ENCODE measurements at places on chromosomes 3 and 15.

GRCh38 chr3:96347289-96347688 is 467.1 kb upstream of the EPHA6 start:
- no peak for DNase-seq

GRCh38 chr3:172869368-172869771 is 118.8 kb downstream of the ECT2 start:
- no peak for DNase-seq

DNA sequence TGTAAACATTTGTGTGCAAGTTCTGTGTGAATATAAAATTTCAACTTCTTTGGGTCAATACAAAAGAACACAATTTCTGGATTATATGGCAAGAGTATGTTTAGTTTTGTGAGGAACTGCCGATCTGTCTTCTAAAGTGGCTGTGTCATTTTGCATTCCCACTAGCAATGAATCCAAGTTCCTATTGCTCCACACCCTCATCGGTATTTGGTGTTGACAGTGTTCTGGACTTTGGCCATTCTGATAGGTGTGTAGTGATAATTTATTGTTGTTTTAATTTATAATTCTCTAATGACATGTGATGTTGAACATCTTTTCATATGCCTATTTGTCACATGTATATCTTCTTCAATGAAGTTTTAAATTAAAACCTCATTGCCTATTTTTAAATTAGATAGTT is 58.2 kb upstream of the TMC3 start:
- DNase-seq: no peak

DNA sequence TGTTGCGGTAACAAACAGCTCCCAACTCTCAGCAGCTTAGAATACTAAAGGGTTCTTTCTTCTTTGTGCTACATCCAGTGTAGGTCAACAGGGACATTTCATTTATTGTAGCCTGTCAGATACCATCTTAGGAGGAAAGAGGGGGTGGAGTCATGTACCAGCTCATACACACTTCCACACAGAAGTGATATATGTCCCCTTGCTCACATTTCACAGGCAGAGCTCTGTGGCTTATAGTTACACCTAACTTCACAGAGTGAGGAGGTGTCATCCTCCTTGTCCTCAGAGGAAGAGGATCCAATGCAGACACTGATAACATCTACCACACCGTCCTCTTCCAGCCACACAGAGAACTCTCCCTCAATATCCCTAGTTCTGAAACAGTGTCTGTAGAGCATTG is 247.2 kb downstream of the SLCO3A1 start:
- DNase-seq: no peak

Measured in retina (tissue), 1 donor.